ENCODE measurements at places on chromosomes 1 and 21.

DNA sequence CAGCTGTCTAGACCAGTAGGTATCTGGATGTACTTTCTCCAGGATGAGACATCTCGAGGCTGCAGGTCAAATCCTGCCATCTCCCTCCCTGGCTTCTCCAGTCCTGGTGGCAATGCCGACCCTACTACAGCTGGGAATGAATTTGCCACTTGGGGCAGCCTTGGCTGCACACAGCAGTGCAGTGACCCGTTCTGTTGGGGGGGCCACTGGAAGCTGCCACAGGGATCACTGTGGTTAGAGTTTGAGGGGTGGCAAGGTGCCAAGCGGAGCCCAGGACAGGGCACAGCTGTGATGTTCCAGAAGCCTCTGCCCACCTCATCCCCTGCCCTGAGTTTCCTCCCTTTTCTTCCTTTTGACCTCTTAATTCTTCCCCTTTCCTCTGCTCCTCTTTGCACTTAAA, 17.1 kb downstream of the COL6A2 start:
- no peak for DNase-seq

DNA sequence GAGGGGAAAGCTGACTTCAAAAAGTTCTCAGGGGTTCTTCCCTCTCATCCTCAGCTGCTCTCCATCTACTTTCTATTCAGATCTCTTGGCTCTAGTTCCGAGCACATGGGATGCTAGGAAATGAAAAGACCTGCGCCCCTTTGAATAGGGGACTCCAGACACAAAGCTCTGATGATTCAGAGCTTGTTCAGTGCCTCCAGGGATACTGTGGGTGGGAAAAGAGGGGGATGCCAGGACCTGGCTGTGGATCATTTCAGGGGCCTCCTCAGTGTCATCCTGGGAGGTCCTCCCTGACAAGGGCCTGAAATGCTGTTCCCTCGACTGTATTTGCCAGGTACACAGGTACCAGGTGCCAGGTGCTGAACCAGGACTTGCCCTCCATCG, 943 bp upstream of the KIAA0040 start:
- no peak for DNase-seq

DNA sequence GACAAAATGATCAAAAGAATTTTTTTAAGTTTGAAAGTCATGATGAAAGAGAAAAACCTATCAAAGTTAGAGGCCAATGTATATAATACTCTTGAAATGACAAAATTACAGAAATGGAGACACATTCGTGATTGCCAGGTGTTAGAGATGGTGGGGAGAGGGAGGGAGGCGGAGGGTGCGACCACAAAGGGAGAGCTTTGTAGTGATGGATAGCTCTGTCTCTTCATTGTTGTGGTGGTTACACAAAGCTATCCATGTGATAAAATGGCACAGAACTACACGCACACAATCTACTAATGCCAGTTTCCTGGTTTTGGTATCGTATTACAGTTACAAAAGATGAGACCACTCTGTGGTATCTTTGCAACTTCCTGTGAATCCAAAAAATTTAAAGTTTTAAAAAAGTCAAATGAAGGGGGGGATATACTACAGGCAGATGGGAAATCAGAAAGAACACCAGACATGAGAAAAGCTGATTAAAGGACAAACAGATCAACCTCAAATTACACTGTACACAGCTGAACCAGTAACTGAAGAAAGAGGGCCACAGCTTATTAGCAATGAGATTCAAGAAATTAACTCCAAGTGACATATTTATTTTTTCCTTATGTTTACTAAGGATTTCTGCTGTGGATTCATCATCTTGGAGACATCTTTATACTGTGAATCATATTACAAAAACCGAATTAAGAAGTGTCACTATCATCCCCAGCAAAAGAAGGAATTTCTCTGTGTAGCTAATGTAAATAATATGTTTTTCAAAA, 199.1 kb downstream of the SLC45A1 start:
- DNase-seq, result no peak

- no peak for DNase-seq
Measured at GRCh38 chr1:246580497-246581370, 14.5 kb downstream of the CNST start.

- DNase-seq, result no peak
Measured at GRCh38 chr1:172818841-172819527, 160.1 kb downstream of the FASLG start.

Data from activated CD4-positive, CD25-positive, alpha-beta regulatory T cell (primary cell).